DMS153 (cell line): ENCODE measurements at places on chromosomes 3 and 15.

DNA sequence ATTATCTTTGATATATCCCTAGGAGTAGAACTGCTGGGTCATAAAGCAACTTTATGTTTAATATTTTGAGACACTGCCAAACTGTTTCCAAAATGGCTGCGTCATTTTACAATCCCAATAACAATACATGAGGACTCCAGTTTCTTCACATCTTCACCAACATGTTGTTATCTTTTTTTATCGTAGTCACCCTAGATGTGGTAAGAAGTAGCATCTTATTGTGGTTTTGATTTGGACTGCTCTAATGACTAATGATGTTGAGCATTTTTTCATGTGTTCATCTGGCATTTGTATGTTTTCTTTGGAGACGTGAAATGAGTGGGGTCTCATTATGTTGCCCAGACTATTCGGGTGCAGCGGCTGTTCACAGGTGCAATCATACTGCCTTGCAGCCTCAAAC lies 83.8 kb downstream of the MAP4 start:
- DNase-seq, result no peak

- DNase-seq, result no peak
These were observed 17.7 kb downstream of the FNDC3B start for GRCh38 chr3:172057059-172057458.

DNA sequence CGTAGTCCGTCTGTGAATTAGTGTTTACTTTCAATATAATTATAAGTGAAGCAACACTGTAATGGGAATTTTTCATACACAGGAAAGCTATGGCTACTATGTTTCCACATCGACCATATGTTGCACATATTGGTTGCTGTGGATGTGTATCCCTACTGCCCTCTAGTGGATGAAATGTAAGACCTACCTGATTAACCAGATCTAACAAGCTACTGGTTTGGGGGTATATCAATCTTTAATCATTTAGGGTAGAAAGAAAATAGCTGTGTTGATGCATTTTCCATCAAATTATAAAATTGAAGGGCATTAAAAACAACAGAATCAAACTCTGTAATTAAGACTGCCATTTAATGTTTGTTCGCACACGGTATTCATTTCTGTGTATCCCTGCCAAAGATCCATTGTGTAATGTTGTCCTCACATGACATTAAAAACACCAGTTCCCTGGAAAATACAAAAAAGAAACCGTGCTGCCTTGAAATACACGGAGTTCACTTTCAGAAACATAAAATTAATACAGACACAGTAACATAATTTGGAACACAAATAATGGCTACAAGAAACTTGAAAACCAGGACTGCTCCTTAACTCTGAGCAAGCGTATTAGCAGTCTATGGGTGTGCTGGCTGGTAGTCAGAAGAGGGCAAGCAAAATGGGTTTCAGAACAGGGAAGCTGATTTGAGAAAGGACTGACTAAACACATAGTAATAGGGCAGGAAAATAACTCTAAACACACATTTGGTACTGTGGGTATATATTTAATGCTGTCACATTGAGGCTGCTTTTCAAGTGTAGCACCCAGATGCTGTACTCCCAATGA lies 125.1 kb downstream of the TIGIT start:
- peak; percentile 46 for DNase-seq

- peak; percentile 33 for DNase-seq
These were observed 3.0 kb downstream of the CFAP20DC start for GRCh38 chr3:59046839-59047238.

- no peak for DNase-seq
These were observed 520.6 kb downstream of the MFSD1 start for GRCh38 chr3:159322322-159322939.

DNA sequence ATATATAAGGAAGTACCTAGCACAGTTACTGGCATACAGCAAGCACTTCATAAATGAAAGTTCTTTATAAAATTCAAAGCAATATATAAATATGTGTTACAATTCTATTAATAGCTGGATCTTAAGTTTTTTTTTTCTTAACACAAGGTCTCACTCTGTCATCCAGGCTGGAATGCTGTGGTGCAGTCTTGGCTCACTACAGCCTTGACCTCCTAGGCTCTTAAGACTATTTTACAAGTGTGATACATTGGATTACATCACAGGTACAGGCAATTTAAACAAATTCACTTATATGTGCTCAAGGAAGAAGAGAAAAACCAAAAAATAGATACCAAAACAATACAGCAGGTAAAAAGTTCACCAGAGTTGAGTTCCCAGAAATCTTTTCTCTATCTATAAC lies 60.6 kb downstream of the ZNF280D start:
- no peak for DNase-seq

DNA sequence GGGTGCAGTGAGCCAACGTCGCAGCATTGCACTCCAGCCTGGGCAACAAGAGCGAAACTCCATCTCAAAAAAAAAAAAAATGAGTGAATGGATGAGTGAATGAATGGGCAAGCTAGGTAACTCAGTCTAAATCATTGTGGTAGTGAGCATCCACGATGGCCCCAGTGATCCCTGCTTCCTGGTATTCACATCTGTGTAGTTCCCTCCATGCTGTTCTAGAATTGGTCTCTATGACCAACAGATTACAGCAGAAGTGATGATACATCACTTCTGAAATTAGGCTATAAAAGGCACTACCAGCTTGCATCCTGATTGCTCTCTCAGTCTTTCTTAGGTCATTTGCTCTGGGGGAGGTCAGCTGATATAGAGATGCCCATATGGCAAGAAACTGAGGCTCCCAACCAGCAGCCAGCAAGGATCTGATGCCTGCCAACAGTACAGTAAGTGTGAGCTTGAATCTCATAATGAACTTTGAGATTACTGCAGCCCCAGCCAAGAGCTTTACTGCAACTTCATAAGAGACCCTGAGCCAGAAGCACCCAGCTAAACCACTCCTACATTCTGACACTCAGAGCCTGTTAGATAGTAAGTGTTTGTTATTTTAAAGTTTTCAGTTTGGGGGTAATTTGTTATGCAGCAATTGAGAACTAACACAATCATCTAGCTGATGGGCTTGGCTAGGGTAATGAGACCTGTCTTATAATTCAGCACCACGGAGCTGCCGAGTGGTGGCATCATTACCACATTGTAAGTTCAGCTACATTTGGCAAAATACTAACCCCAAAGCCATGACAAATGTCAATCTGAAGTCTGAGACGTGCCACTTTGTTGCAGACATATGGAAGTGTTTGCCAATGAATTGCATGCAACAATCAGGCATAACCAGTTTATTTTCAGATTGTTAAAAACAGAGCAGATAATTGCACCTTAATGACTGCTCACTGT lies 53.0 kb downstream of the KLHL6 start:
- no peak for DNase-seq

DNA sequence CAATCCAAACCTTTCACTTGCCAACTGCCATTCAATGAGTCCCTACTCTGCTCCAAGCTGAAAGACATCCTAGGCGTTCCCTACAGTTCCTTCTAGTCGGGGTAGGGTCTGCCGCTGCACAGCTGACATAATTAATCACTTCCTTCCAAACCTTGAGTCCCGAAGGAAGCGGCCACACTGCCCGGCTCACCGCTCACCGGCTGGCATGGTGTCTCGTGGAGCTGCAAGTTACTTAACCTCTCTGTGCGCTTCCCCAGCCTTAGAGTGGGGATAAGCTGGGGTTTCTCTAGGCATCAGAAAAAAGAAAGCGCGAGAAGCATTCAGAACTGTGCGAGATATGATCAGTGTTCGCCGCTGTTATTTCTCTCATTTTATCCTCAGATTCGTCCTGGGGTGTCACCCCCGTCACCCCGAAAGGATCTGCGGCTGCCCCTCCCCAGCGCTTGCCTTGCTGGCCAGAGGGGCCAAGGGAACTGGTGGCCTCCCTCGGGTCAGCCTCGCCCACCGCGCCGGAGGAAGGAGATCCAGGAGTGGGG lies 748 bp downstream of the MRPS25 start:
- DNase-seq, result no peak
